ENCODE measurements at places on chromosomes 12 and 14. TPM values are rescaled to one million over a fixed set of nuclear protein-coding genes. Genes with fewer than 3 reads are reported as not detected.

Gene OAS1
- 14.2 TPM for total RNA-seq

Gene GSC
- total RNA-seq = not detected

Gene CLSTN3
- 12.8 TPM for total RNA-seq

Gene C12orf60
- total RNA-seq = 0.79 TPM

Gene AICDA
- not detected for total RNA-seq

Gene DBX2
- total RNA-seq = not detected

Gene SLC25A47
- total RNA-seq = 0.04 TPM

Gene ANKRD33
- total RNA-seq = 0.20 TPM

Gene HIP1R
- 150 TPM for total RNA-seq

Gene WNT1
- not detected for total RNA-seq

Gene KRT2
- not detected for total RNA-seq

All from pulmonary artery endothelial cell (primary cell).